Stimulated activated CD4-positive, alpha-beta T cell treated with anti-CD3 and anti-CD28 coated beads, Interleukin-12 subunit alpha, Interleukin-12 subunit beta, amount 100 ng/mL, for 48 hours (primary cell): ENCODE measurements at places on chromosomes 4 and X.
A peak's percentile ranks its signal among the peaks of the same experiment; 100 is the strongest.

GRCh38 chr4:38559374-38559773 lies 104.6 kb upstream of the KLF3 start:
- DNase-seq, result no peak

DNA sequence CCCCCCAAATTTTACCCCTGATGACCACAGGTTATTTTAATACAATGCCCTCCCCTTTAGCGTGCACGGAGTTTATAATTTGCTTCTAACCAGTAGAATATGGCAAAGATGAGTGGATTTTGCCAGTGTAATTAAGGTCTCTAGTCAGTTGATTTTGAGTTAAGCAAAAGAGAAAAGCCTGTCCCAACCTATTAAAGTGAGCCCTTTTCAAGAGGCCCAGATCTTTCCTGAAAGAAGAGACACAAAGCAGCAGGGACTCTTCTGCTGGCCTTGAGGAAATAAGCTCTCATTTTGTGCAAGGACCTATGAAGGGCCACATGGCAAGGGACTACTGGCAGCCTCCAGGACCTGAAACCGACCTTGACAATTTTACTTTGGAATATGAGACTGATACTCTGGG lies 61.9 kb upstream of the GABRG1 start:
- no peak for DNase-seq

DNA sequence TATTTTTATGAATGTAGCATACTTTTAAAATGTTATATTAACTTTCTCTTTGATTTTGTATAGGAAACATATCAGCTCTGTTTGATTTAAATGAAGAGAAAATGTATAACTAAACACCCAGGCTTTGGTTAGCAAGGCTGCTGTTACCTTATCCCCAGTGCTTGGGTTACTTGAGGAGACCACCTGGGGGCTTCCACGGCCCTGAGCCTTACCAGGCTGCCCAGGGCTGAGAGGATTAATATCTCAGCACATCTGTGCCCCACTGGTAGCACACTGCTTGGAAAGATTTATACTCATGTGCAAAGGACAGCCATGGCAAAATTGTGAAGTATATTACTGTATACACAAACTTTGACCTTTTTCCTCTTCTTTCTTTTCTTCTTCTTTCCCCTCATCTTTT lies 752.9 kb downstream of the RAPGEF2 start:
- no peak for DNase-seq

DNA sequence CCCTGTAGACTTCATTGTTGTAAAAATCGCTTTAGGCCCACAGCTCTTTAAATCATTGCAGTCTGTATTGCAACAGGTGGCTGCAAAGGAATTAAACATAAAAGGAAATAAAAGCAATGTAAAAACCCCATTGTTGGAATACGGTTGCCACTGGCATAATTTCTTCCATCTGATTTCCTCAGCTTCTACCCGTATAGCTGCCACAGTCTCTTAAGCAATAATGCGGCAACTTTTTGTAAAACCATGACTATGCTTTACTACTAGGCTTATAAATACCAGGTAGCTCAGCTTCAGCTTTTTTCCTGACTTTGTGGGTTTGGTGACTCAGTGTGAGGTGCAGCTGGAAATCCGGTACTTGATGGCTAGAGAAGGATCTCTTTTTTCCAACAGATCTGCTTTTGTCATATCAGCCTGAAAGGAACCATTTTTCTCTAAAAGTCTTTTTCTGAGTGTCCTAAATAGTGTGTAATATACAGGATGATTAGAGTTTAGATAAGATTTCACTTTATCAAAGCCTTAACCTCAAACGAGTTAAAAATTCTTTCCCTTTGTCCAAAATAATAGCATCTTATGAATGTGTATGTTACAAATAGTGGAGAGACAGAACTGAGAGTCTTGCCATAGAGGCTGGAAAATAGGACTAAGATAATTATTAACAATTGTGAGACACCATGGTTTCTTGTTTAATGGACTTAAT lies 268.0 kb downstream of the ADGRL3 start:
- no peak for DNase-seq

GRCh38 chr4:26321373-26322221 lies 783 bp downstream of the RBPJ start:
- peak; percentile 28 for DNase-seq

- DNase-seq, result no peak
Measured at GRCh38 chr4:159010563-159011260, 92.2 kb upstream of the RAPGEF2 start.

DNA sequence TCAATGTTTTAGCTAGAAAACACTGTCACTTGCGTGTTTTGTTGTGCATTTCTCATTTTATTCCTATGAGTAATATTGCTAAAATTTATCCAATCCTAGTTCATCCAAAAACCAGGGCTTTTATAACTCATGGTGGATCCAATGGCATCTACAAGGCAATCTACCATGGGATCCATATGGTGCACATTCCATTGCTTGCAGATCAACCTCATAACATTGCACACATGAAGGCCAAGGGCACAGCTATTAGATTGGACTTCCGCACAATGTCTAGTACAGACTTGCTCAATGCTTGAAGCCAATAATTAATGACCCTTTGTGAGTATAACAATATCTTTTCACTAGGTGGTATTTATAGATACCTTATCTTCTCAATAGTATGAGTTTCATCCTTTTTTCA lies 57.2 kb upstream of the UGT2B7 start:
- DNase-seq, result no peak

- no peak for DNase-seq
Measured at GRCh38 chr4:176464748-176465147, 145.0 kb downstream of the SPCS3 start.

DNA sequence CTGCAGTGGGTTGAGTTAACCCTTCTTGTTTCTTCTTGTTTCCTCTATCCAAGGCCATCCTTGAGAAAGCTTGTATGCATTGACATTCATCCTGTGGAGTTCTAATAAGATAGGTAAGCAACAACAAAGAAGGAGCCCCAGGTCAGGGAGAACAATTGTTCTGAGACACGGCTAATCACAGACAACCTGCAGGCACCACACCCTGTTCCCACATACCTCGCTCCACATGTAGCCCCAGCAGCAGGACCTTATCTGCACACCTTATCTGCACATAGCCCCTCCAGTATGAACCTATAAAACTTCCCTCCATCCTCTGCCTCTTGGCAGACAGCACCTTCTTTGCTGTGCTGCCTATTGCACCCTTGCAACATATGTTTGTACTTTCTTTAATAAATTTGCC lies 129.1 kb downstream of the MSL3 start:
- DNase-seq, result no peak

DNA sequence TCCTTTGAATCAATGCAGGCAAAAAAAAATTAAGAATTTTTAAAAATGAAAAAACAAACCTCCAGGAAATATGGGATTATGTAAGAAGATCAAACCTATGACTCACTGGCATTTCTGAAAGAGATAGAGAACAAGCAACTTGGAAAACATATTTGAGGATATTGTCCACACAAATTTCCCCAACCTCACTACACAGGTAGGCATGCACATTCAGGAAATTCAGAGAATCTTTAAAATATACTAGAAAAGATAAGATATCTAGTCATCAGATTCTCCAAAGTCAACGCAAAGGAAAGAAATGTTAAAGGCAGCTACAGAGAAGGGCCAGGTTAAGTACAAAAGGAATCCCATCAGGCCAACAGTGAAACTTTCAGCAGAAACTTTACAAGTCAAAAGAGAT lies 85.6 kb downstream of the ANTXR2 start:
- no peak for DNase-seq

- no peak for DNase-seq
Measured at GRCh38 chrX:77694491-77694890, 91.5 kb downstream of the ATRX start.

DNA sequence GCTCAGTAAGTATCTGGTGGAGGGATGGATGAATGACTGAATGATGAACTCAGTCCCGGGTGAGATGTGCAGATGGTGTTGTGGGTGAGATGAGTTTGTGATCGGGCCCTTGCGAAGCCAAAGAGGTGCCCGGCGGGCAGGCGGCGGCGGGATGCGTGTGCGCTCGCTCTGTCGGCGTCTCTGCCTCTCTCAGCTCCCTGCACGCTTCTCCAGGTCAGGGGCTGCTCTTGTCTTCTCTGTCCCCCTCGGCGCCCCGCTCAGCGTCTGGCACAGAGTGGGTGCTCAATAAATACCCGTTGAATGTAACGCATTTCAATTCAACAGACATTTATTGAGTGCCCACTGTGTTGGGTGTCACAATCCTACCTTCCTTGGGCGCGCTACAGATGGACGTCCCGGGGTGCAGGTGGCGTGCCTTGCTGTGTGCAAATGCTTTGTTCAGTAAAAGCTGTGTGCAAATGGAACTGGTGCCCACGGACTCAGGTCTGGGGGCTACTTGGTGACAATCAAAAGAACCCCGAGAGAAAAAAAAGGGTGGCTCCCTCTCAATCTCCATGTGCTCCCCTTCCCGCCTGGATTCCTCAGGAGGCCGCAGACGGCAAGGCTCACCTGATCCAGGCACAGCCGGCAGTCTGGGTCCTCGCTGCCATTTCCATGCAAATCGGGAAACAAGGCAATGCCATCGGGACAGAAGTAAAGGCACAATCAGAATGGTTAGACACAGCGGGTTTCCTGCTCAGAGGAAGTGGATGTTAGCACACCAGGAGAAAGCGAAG lies 65.6 kb upstream of the AFAP1 start:
- DNase-seq, result no peak

GRCh38 chrX:9352694-9353411 lies 112.0 kb upstream of the TBL1X start:
- no peak for DNase-seq

- no peak for DNase-seq
Measured at GRCh38 chr4:22202246-22202974, 253.8 kb upstream of the KCNIP4 start.

- DNase-seq, result no peak
Measured at GRCh38 chr4:133314991-133315390, 165.9 kb downstream of the PCDH10 start.

- DNase-seq, result no peak
Measured at GRCh38 chr4:184355111-184355604, 119.2 kb downstream of the IRF2 start.

DNA sequence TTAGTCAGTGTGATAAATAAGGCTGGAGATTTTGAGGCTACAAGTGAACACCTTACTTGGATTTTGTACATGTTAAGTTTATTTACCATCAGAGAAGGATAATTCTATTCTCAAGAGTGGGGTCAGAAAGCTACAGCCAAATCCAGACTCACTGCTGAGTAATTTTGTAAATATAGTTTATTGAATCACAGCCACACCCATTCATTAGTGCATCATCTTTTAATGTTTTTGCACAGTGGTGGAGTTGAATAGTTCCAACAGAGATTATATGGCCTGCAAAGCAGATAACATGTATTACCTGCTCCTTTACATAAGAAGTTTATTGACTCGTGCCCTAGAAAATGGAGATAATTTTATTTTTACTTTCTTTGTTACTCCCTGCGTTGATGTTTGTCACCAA lies 60.4 kb downstream of the PCDH18 start:
- DNase-seq, result no peak

- DNase-seq, result no peak
Measured at GRCh38 chr4:88792821-88793220, 95.2 kb upstream of the NAP1L5 start.

- DNase-seq, result no peak
Measured at GRCh38 chrX:39759526-39760224, 338.1 kb downstream of the BCOR start.

- no peak for DNase-seq
Measured at GRCh38 chr4:153593161-153593560, 90.9 kb upstream of the TLR2 start.

DNA sequence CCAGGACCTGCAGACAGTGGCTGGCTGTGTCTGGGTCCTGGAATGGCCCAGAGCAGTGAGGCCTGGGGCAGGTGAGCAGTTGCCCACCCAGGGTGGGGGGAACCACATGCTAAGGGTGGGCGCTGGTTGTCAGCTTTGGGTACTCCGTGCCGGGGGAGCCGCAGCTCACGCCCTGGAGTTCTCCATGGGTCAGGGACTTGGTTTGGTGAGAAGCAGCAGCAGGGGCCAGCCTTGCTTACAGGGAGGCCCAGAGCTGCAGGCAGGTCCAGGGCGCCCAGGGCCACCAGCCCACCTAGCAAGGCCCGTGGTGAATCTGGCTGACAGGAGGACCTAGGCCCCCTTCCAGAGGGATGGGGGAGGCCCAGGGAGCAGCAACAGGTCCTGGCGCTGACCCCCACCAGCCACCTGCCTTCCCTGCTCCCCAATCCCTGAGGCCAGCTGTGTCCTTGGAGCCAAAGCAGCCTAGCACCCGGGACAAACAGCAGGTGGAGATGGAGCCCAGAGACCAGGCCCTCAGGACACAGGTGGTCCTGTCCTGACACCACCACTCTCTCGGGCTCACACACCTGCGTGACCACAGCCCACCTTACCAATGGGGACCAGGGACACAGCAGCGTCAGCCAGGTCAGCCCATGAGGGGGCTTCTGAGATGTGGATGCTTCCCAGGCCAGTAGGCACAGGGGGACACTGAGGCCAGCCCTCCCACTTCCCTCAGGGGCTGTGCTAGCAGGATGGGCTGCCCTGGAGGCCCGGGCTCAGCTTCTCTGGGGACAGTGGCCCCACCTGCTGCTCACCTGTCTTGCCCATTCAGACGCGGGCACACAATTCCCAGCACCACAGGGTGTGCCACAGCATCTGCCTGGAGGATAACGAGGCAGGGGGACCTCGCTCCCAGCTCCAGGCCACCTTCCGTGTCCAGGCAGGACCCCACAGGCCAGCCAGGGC lies 3.5 kb downstream of the MXD4 start:
- DNase-seq, result no peak

GRCh38 chr4:26074712-26075430 lies 160.9 kb downstream of the SMIM20 start:
- DNase-seq, result peak; percentile 80
